ENCODE measurements at places on chromosomes 7 and 10.

DNA sequence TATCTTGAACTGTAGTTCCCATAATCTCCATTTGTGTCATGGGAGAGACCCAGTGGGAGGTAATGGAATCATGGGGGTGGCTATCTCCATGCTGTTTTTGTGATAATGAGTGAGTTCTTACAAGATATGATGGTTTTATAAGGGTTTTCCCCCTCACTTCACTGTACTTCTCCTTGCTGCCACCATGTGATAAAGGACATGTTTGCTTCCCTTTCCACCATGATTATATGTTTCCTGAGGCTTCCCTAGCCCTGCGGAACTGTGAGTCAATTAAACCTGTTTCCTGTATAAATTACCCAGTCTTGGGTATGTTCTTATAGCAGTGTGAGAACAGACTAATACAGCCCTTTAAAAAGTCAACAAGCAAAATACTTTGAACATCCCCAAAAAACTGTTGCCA, 427.7 kb downstream of the HTR7 start:
- no peak for DNase-seq

GRCh38 chr7:114415064-114415989, 712 bp downstream of the FOXP2 start:
- DNase-seq = no peak

DNA sequence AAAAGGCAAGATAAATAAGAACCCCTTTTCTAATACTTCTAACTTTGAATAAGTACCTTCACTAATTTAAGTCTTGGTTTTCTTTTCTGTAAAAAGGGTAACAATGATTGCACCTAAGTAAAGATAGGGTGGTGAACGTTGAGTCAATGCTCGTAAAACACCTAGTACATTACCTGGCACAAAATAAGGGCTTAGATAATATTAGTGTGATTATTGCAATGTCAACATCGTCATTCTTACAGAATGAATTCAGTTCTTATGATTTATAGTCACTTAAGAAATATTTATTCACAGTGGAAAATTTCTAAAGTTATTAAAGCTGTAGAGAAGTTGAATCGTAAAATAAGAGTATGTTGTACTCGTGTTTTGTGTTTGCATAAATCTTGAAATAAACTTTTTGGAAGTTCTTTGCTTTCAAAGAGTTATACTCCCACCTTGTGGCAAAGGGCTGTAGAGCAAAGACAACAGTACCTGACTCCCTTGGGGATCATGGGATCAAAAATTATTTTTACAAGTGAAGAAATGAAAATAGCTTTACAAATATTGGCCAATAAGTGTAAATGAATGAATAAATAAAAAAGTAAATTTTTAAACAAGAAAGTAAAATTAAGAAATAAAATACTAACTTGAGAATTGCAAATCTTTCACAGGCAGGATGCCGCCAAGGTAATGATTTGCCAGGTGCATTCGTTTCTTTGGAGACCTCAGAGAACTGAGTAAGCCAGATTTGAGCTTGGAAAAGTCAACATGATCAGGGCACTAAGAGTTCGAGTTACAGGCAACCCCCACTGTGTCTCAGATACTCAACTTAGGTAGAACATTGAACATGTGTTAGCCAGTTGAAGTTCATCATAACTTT, 285.8 kb upstream of the CACNA2D1 start:
- no peak for DNase-seq

DNA sequence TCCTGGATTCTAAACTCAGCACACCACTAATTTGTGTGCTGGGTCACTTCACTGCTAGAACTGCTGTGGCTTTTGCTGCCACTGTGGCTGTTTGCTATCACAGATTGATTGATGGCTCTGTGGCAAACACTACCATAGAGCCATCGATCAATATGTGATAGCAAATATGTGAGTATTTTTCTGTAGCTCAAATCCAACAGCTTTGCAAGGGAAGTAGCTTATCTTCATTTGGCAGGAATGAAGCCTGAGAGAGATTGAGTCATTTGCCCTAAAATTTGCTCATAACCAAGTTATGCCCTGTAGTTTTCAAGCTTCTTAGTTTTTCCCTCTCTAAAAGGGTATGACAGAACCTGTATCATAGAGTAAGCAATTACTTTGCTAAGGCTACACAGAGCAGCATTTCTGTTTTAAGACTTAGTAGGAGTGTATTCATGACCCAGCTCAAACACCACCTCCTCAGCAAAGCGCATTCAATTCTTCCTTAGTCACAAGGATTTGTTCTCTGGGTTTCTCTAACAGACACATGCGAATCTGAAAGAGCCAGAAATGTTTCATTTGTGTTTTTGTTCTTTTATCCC, 43.1 kb downstream of the MINPP1 start:
- no peak for DNase-seq

DNA sequence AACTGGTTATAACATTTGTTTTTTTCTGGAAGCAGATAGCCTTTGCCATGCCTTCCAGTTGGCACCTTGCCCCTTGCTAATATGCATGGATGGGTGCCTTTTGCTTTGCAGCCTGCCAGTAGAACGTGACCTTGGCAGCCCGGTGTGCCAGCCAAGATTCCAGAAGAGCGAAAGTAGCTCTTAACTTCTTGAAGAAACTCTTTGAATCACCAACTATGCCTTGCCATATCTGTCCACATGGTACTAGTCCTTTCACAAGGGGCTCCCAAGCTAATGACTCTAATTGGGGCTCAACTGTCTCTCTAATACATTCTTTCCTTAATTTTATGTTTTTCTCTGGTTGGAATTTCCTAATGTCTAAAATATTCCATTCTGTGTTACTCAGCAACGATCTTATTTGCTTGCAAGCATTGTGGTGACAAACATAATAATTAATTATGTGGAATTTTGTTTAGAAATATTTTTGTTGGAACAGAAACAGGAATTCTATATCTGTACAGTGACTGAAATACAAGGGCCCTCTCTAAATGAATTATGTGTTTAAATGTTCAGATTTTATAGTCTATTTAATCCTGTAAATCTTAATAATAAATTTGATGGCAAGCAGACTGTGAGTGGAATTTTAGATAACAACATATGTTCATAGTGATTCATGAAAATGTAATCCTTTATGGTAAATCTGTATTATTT, 45.8 kb downstream of the HDAC9 start:
- no peak for DNase-seq

- no peak for DNase-seq
Observed at GRCh38 chr7:112448381-112448780, 1.9 kb upstream of the IFRD1 start.

- no peak for DNase-seq
Observed at GRCh38 chr10:17387861-17388503, 66.4 kb downstream of the ST8SIA6 start.

DNA sequence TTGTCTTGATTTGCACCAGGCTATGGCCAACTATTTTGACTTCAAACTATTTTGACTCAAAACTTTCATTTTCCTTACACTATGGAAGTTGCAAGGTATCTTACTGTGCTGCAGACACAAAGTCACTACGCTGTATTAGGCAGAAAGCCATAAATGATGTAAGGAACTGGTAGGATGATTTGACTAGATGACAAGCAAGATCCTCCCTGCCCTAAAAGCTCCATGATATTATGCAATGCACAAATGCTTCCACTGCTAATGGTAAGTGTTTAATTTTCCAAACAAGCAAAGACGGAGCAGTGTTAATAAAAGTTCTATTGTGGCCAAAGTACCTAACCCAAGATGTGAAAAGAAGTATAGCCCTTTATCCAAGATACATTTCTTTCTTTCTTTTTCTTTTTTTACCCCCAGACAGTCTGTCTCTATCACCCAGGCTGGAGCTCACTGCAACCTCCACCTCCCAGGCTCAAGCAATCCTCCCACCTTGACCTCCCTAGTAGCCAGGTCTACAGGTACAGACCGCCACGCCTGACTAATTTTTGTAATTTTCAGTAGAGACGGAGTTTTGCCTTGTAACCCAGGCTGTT, 98.2 kb downstream of the ANK3 start:
- no peak for DNase-seq

DNA sequence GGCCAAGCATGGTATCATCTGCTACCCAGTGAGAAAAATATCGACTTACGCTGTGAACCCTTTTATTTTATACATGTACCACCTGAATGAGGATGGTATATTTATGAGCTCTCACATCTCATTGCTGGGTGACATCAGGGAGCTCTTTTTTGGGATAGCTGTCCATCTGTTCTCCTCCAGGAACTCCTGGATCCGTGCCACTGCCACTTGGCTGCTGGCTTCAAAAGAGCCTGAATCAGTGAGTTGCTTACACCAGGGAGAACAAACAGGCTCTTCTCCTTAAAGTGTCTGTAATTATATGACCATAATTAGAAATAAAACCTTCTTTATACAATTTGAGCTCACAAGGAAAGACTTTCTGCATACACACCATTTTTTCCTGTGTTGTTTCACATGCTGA, 106.2 kb downstream of the KAT6B start:
- no peak for DNase-seq
